ENCODE measurements at places on chromosomes 6 and 20. TPM values are rescaled to one million over a fixed set of nuclear protein-coding genes. Genes with fewer than 3 reads are reported as not detected.

DNA sequence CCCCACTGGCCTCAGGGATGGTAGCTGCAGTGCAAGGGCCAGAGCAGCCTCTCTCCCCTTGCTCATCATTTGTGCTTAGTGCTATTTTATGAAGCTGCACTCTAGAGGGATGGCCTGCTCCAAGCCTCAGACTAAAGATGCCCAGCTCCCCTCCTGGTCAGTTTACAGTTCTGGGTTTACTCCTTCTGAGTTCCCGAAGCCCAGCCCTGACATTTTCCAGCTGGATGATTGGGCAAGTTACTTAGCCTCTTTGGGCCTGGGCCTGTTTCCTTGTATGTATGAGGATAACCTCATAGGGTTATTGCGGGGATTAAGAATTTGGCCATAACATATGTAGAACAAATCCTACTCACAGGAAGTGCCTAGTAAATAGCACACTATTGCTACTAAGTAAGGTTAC lies 31.8 kb upstream of the EMILIN3 start:
- H3K4me1 ChIP-seq: peaks cover 11% of the 10 kb centered on the region
- H3K4me3 ChIP-seq: no peak overlapping the region
- H3K27me3 ChIP-seq: no peaks in the 10 kb centered on the region
- H3K27ac ChIP-seq: no peak overlapping the region

Gene PHACTR3
- total RNA-seq: 0.93 TPM

DNA sequence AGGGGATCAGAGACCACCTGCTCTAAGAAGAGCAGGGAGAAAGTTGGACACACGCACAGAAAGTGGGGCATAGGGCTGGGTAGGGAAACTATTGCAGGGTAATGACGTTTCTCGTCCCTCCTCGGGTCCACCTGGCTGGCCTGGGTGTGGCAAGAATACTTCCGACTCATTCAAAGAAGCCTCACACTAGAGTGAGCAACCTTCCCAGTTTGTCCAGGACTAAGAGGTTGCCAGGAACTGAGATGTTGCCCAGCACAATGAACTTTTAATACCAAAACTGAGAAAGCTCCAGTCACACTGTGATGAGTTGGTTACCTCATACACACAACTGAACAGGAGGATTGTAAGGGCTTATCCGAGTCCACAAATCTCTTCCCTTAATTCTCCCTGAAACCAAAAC lies 74.5 kb upstream of the ADGRF1 start:
- H3K4me3 ChIP-seq: no peak overlapping the region
- DNase-seq: no peak
- H3K4me1 ChIP-seq: no peaks in the 10 kb centered on the region
- no peak overlapping the region for H3K27ac ChIP-seq

- DNase-seq: no peak
- no peaks in the 10 kb centered on the region for H3K27me3 ChIP-seq
- H3K36me3 ChIP-seq: no peaks in the 10 kb centered on the region
- no peak overlapping the region for H3K27ac ChIP-seq
Measured at GRCh38 chr6:142700032-142700431, 244.9 kb downstream of the HIVEP2 start.

Data from GM23338 (cell line).